ENCODE measurements at places on chromosomes 16 and 17.

- DNase-seq = no peak
Observed at GRCh38 chr17:74303305-74303704, 22.7 kb upstream of the KIF19 start.

DNA sequence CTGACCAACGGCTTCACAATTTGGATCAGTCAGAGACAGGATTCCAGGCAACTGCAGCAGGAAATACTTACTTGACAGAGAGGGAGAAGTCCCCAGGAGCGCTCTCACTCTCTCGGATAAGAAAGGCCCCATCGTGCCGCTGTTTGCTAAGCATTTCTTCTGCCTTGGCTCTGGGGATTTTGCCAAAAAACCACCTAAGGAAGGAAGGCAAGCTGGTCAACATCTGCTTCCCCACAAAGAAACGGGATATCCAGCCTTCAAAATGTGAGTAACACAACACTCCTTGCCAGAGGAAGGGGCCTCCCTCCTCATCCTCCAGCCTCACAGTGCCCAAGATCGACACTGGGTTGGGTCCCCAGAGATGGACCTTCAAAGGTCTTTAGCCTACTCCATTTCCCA, 36.6 kb upstream of the SLC25A19 start:
- DNase-seq = no peak

DNA sequence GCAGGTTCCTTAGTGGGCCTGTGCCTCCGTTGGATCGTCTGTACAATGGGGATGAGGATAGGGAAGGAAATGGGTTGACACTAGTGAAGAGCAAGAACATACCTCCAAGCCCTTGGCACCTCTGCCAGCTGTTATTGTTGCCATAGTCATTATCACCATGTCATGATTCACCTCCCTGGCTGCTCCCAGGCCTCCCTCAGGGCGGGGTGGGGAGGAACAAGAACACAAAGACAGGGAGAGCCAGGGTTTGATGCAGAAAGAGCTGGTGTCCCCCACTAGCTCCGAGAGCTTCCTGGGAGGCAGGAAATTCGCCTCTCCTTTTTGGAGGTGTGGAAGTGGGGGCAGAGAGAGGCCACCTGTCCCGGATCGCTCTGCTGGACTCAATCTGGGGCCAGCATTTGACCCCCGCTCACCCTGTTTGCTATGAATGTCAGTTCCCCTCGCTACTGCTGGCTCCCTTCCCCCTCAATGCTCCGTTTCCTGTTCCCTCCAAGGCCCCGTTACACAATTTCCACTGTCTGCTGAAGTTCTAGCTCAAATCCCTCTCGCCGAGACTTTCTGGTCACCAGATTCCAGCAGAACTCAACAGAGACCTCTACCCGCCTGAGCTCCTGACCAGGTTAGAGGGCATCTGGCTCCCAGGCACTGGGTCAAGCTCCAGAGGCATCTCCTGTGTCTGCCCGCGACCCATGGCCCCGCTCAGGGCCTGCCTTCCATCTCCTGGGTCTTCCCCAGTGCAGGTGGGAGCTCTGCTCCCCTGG, 9.1 kb downstream of the TIMP2 start:
- no peak for DNase-seq

DNA sequence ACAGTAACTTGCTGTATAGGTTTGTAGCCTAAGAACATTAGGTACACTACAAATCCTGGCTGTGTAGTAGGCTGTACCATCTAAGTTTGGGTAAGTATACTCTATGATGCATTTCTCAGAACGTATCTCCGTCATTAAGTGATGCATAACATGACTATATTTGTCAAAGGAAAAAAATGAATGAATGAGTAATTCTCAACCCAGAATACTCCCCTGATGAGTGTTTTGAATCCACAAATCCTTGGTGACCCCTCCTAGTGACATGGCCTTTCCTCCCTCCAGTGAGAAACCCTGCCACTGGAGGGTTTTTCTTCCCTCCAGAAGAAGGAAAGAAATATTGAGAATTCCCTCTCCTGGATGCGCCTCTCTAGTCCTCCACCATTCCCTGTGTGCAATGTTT, 24.0 kb upstream of the SALL1 start:
- no peak for DNase-seq

DNA sequence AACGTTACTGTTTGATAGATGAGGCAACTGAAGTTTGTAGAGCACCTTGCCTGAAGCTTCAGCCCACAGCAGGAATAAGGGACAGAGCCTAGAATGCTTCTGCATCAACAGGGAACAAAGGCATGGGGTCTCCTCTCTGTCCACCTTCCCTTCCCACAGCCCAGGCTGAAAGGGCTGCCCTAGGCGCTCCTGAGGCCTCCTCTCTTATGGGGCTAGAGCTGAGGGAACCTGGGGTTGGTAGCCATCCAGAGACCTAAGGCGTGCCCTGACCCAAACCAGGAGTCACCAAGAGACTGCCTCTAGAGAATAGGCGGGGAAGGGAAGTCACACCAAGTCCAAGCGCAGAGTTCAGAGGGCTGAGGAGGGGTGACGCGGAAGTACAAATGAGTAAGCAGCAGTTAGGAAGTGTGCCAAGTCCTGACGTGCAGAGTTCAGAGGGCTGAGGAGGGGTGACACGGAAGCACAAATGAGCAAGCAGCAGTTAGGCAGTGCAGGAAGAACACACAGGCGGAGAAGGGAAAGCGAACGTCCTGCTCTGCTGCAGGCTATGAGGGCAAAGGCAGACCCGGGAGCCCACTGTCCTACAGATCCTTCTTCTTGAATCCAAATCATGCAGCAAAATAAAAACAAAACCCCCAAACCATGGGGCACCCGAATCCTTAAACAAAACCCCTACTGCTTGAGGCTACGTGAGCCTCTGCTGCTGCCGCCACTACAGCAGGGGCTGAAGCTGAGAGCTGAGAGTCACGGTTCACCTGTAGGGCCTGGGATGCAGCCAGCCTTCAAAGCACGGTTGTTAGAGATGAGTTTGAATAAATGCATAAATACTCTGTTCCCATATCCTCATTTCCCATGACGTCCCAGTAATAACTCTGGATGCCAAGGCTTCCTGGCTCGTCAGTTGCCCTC, 2.7 kb upstream of the SPG7 start:
- peak; percentile 85 for DNase-seq

- DNase-seq = no peak
Observed at GRCh38 chr17:80649200-80649644, 104.6 kb downstream of the RPTOR start.

DNA sequence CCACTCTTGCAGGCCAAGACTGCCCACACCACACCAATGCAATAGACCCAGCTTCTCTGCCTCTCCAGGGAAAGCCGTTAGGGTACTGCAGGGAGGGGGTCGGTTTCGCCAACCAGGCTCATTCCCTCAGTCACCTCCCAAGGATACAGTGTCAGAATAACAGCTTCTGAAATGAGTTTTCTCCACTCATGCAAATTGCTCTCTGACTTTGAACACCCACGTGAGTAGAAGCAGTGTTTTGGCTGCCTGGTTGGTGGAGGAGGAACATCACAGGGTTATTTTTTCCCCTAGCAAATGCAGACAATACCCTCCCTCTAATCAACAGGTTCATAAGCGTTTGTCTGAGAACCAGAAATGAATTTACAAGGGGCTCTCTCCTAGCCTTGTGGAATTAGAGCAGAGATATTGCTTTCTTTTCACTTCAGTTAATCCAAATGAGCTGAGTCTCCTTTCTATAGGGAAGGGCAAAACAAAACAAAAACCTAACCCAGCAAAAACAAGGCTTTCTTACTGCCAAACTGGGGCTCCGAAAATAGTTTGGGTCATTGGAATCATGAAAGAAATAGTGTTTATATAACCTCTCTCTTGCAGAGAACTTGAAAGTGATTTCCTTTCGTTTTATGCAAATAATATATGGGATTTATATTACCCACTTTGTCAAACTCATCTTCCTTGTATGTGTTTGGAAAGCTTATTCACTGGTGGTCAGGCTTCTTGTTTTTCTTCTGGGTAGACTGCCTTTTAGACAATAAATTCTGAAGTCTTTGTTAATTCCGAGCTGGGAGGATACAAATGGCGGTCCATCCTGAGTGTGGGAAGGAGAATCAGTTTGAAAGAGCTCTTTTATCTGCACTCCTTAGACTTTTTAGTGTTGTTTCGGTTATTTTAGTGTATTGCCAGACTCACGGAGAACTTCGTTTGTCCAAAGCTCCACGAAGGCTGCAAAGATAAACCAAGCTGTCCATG, 229.9 kb downstream of the MSI2 start:
- no peak for DNase-seq

GRCh38 chr16:51755039-51755501, 604.0 kb upstream of the SALL1 start:
- no peak for DNase-seq

DNA sequence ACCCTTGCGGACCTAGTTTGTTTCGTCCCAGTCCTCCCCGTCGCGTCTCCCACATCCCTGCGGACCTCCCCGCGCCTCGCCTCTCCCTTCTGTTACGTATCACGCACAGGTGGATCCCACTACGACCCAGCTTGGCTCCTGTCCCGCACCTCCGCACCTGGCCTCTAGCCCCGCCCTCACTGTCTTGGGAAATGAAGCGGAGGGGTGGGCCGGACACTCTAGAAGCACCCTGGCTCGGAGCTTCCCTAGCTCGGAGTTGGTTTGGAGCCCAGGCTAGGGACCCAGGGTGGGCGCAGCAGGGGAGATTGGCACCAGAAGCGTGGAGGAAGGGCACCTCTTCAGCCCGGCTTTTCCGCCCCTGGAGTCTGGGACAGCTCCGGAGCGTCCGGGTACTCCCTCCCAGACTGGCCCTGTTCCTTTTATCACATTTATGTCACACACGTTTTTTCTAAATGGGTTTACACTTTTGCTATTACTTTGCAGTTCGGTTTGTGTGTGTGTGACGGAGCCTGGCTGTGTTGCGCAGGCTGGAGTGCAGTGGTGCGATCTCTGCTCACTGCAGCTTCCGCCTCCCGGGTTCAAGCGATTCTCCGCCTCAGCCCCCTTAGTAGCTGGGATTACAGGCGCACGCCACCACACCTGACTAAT, 1.4 kb upstream of the CEMP1 start:
- no peak for DNase-seq

GRCh38 chr16:86229866-86230656, 280.3 kb upstream of the FOXF1 start:
- no peak for DNase-seq

DNA sequence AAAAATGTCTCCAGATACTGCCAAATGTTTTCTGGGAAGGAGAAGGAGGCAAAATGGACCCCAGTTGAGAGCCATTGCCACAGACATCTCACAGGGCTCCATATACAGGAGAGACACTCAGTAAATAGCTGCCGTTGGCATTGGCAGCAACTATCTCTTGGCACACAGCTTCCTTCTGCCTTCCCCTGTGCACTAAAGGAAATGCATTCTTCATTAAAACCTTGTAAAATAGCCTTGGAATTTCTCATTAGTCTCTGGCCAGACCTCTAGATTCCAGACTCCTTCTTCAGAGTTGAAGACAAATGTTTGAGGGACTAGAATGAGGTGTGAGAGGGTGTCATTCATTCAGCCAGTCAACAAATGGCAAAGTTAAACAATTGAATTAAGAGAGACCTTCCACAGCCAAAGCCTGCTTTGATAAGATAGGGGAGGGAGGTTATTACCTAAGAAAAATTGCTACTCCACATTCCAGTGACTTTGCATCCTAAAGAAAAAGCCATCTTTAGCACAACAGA, 223.9 kb upstream of the HS3ST3A1 start:
- no peak for DNase-seq

DNA sequence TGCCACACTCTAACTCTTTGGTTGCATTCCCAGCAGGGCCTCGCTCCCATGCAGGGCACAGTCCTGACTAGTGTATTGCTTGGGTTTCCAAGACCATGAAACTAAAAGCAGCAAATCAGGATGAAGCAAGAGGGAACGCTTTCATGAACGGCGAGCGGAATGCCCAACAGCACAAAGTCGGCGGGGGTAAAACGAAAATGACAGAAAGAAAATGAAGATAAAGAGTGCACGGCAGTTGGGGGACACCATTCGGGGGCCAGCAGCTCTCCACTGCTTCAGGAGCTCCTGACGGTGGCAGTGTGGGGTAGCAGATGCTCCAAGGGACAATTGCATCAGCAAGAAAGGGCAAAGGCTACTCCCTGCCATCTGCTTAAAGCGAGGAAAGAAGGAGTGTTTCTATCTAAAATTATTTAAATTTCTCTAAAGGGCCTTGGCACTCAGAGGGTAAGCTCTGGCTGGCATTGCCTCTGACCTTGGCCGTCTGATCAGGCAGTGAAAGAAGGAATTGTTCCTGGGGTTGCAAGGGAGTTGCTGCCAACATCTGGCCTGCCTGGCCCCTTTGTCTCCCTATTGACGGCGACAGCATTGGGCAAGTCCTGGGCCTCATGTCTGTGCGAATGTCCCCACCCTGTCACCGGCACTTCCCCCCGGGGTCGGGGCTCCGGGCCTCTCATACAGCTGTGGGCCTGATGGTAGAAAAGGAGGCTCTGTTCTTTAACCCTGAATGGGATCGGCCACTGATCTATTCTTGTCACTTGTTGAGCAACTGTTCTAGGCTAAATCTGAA, 138.2 kb downstream of the CMIP start:
- DNase-seq = no peak

GRCh38 chr17:32915245-32915644, 12.7 kb upstream of the TMEM98 start:
- DNase-seq = no peak

GRCh38 chr16:27225536-27226360, 22.4 kb downstream of the KDM8 start:
- DNase-seq = no peak

DNA sequence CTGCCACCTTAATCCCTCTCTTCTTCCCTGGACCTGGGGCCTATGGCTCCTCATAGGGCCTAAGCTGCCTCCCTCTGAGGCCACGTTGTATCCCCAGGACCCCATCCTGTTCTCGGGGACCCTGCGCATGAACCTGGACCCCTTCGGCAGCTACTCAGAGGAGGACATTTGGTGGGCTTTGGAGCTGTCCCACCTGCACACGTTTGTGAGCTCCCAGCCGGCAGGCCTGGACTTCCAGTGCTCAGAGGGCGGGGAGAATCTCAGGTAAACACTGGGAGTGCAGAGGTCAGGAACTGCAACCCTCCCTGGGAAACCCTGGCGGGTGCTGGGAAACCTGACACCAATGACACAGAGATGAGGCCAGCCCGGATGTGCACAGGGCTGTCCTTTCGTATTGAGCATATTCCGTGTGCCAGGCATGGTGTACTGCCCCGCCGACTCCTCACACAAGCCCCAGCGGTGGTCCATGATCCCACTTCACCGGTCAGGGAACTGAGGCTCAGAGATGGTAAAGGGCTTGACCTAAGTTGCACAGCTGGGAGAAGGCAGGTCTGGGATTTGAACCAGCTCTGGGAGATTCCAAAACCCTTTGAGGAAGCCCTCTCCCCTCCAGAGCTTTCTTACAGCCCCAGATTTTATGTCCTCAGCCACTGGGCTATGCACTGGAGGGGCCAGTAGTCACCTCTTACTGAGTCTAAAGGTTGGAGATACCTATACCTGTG, 22.9 kb downstream of the ANKRD40 start:
- DNase-seq = peak; percentile 73

GRCh38 chr17:73566905-73567782, 77.1 kb downstream of the SDK2 start:
- no peak for DNase-seq

- DNase-seq = no peak
Observed at GRCh38 chr16:8675183-8676159, 1.1 kb downstream of the ABAT start.
